ENCODE measurements at places on chromosomes 7 and 10.

- no peak for DNase-seq
Observed at GRCh38 chr7:155458111-155458877, at the start of gene EN2. TSS of gene EN2 (plus strand) at chr7:155458129. CDS start at chr7:155458378, 249 bp downstream.

GRCh38 chr10:26269754-26270153 is 53.2 kb downstream of the GAD2 start:
- no peak for DNase-seq

DNA sequence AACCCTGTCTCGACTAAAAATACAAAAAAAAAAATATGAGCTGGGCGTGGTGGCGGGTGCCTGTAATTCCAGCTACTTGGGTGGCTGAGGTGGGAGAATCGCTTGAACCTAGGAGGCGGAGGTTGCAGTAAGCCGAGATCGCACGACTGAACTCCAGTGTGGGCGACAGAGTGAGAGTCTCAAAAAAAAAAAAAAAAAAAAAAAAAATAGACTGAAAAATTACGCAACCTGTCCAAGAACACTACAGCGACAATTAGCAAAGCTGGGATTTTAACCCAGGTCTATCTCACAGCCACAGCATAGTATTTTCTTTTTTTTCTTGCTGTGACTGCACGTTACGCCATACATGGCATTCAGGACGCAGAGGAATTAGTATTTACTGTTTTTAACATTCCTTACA is 1.1 kb upstream of the RABGEF1 start:
- DNase-seq = no peak

- DNase-seq = no peak
Observed at GRCh38 chr7:149414745-149415390, 46.0 kb downstream of the ZNF777 start.

DNA sequence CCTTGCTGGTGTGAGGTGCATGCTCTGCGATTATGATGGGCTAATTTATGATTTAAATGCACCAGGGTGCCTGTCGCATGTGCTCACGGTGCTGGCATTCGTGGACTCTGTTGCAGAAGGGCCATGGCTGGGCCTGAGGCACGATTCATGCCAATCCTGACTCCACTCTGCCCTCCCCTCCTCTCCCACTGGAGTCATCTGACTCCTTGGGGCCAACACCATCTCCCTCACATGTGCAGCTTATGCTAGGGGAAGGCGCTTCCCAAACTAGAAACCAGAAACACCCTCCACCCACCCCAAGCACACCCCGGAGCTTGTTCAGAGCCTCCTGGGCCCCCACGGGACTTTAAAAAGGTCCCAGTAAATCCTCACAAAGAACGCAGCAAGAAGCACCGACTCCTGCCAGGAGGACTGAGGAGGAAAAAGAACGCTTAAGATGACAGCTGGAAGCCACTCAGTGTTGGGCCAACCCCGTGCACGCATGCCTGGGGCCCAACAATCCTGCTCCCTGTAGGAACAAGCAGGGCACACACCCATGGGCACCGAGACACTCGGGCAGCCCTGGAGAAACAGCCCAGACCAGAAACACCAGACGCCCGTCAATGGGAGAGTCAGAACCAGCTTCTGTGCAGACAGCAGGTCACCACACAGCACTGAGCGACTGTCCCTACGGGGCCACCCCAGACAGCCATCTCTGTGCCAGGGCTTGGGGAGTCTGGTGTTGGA is 14.1 kb downstream of the BRI3 start:
- no peak for DNase-seq

DNA sequence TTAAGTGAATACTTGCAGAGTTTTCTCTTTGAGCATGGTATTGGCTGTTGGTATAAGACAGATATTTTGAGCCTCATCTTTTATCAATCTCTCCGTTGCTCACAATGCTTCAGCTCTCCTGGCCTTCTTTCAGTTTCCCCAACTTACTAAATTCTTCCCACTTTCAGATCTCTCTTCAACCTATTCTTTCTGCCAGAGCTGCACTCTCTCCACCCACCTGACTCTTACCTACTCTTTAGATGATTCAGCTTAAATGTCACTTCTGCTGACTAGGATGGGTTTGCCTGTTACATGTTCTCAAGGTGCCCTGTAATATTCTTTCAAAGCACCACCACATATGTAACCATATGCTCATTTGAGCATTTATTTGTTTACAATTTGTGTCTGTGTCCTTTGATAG is 1.6 kb downstream of the EXOSC1 start:
- no peak for DNase-seq

- no peak for DNase-seq
Observed at GRCh38 chr7:28041508-28042314, 138.9 kb downstream of the JAZF1 start.

GRCh38 chr10:8283986-8284385 is 229.5 kb downstream of the GATA3 start:
- no peak for DNase-seq

GRCh38 chr10:84114088-84114667 is 25.1 kb upstream of the GHITM start:
- DNase-seq = no peak

GRCh38 chr7:86733783-86734182 is 90.1 kb downstream of the GRM3 start:
- DNase-seq = no peak

DNA sequence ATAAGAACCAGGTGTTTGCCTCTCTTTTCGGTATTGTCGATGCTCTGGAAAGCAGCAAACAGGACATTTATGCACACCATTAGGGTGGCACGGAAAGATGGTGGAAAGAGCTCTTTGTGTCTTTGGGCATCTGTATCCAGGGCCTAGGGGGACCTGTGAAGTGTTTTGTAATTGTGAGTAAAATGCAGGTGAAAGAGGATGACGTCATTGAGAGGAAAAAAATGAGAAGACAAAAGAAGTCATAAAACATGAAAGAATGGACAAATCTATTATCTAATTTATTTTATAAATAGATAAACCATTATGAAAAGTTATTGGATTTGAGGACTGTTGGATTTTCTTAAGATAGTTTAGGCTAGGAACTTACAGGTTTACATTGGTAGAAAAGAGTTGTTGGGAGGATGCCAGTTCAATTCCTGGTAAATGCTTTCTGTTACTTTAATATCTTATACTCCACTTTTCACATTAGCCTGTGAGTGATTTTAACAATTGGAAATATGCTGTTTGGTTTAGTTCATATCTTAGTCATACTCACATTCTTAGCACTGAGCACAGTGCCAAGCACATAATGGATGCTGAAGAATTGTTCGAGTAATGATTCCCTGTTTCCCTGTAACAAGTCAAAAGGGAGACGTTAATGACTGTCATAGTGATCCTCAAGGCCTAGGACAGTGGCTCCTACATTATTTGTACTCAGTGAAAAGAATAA is 62.6 kb downstream of the EXOC4 start:
- no peak for DNase-seq

DNA sequence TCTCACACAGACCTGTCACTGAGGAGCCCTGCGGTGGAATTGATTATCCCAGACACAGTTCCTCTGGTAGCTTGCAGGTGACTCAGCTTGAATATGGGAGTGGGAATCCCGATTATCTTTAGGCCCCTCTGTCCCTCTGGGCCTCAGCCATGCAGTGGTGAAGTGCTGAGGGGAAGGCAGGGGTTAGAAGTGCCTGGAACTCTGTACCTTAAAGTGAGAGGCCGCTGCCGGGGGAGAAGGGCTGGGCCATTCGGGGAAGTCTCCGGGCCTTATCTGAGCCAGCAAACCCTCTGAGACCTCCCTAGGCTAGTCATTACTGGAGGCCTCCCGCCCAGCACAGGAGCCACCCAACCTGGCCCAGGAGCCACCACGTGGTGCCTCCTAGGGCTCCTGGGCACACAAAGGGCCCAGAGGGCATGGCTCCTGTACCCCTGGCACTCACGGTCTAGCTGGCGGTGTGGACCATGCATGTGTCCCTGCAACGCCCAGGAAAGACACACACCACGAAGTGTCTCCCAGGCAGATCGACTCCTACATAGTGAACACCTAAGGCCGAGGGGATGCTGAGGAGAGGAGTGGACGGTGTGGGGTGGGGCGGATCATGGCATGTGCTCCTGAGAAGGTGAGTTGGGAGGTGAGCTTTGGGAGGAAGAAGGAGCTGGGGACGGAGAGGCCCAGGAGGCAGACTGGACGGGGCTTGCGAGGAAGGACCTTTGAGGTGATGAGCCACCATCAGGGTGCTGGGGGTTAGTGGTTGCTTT is 56.2 kb downstream of the HK1 start:
- no peak for DNase-seq

- no peak for DNase-seq
Observed at GRCh38 chr10:45439365-45439764, 65.3 kb downstream of the ALOX5 start.

DNA sequence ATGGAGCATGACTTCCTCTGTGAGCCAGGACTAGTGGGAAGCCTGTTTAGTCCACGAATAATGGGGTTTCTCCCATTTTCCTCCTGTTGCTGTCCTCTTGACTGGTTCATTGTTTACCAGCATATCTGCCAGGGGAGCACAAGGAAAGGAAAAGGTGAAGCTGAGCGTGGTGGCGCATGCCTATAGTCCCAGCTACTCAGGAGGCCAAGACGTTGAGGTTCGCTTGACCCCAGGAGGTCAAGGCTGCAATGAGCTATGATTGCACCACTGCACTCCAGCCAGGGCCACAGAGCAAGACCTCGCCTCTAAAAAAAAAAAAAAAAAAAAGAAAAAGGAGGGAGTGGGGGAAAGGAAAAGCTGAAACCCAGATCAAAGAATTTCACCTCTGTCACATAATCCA is 5.8 kb upstream of the IL2RA start:
- no peak for DNase-seq

GRCh38 chr10:118167056-118167700 is 120.4 kb upstream of the RAB11FIP2 start:
- DNase-seq = no peak

DNA sequence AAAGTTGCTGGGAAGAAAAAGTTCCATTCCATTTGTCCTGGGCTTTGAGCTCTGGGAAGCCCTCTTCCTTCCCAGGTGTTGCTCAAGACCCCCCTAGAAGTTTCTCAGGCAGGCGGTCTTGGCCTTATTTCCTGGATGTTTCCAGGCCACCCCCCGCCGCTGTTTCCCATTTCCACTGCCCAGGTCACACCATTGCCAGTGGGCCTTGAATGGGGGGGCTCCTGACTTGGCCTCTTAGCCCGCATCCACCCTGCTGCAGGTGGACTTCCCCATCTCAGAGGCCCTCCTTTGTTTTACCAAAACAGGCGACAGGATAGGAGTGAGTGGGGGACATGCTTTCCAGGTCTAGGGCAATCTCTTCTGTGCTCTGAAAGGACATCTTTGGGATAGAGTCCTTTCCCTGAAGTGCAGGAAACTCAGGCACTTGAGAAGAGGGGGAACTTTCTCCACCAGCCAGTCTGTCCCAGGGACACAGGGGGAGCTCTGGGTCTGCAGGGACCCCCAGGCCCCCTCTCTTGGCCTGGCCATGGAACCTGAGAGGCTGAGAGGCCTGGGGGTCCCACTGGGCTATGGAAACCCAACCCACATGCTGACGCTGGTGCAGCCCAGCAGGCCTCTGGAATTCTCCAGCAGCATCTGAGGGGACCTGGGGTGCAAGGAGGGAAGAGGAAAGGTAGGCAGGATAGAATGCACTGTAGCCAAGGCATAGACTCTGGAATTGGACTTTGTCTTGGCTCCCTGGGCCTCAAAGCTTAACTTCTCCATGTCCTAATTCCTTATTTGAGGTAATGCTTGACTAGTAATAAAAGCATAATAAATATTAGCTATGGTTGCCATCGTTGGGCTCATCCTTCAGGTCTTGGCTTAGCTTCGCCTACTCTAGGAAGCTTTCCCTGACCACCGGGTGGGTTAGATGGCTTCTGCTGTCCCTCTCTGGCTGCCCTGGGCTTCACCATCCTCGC is 17.6 kb downstream of the NEURL1 start:
- DNase-seq = no peak

GRCh38 chr7:102286237-102287110 is at the start of gene SH2B2:
TSS of gene SH2B2 (plus strand) at chr7:102286868. CDS start at chr7:102300551, 13,683 bp downstream.
- peak; percentile 41 for DNase-seq

GRCh38 chr7:158450476-158451124 is 137.0 kb downstream of the PTPRN2 start:
- DNase-seq = no peak

GRCh38 chr7:109126404-109127050 is 556.9 kb downstream of the DNAJB9 start:
- DNase-seq = no peak

- DNase-seq = no peak
Observed at GRCh38 chr10:71454347-71454746, 57.6 kb downstream of the CDH23 start.

DNA sequence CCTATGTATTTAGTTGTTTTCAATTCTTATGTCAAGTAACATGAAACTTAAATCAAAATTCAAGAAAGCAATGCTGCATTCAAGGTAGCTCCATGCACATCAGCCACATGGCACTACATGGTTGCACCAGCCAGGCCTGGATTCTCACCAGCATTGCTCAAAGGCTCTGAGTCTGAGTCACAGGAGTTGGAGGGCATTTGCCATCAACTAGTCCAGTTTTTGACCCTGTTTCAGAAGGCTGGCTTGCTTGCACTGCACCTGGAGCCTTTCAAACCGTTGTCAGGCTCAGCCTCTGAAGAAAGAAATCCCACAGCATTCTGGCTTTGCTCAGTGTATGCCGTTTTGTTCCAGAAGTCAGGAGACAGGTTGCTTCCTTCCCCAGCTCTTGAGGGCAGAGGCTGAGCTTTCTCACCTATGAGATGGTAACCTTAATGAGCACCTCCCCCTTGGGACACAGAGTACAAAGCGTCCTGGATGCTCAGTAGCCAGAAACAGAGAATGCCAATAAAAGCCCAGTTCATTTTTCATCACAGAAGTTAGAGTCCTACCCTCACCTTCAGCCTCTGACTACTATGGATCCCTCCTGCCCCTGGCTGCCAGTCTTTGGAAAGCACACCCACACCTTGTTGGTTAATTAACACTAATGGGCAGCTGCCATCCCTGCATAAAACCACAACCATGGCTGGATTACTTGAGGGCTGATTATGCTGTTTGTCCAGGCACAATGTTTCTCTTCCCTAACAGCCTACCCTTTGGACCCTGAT is 288.4 kb upstream of the LRRTM3 start:
- no peak for DNase-seq

GRCh38 chr10:114925587-114926586 is 12.1 kb upstream of the TRUB1 start:
- no peak for DNase-seq

Data from activated gamma-delta T cell (primary cell).